ENCODE measurements at places on chromosomes 4 and X.
A peak's percentile ranks its signal among the peaks of the same experiment; 100 is the strongest.

GRCh38 chrX:70196961-70197720 is 19.9 kb downstream of the DGAT2L6 start:
- peak; percentile 54 for DNase-seq

- no peak for DNase-seq
Observed at GRCh38 chr4:114019969-114020358, 40.5 kb upstream of the ARSJ start.

GRCh38 chr4:91758487-91758886 is 545.3 kb upstream of the GRID2 start:
- peak; percentile 79 for DNase-seq

- DNase-seq, result peak; percentile 52
Observed at GRCh38 chr4:25888781-25889180, 25.2 kb upstream of the SMIM20 start.
